ENCODE measurements at places on chromosomes 11 and 22. TPM values are rescaled to one million over a fixed set of nuclear protein-coding genes. Genes with fewer than 3 reads are reported as not detected.

Gene C22orf39
- 32.7 TPM for polyA plus RNA-seq

Gene ZFTA
- 30.5 TPM for polyA plus RNA-seq

Gene APOA5
- not detected for polyA plus RNA-seq

Gene ROBO4
- 32.7 TPM for polyA plus RNA-seq

Gene RBFOX2
- polyA plus RNA-seq, result 213 TPM

Gene TCP11L1
- 11.7 TPM for polyA plus RNA-seq

Gene TNNI2
- 3,123 TPM for polyA plus RNA-seq

Gene CNGA4
- not detected for polyA plus RNA-seq

Gene OR2D2
- polyA plus RNA-seq, result not detected

Gene MMP3
- polyA plus RNA-seq, result 0.37 TPM

Gene LRRC56
- 3.8 TPM for polyA plus RNA-seq

Gene OR52E8
- not detected for polyA plus RNA-seq

Measured in muscle of leg (tissue), 16 donors.